Inflammatory macrophage treated with lipopolysaccharide for 4 hours (primary cell): ENCODE measurements at places on chromosomes 12 and 14.

DNA sequence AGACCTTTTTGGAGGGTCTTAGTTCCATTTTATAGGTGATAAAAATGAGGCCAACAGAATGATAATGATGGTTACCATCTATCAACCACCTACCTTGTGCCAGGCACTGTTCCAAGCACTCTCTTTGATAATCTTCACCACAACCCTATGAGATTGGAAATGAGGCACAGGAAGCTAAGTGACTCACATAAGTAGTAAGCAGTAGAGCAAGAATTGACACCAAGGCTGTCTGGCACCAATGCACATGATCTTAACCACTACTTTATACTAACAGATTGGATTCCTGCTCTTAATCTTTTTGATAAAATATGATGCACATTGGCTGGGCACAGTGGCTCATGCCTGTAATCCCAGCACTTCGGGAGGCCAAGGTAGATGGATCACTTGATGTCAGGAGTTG lies 91.4 kb downstream of the DRAM1 start:
- DNase-seq = no peak

- DNase-seq = no peak
These were observed 36.2 kb upstream of the MEG3 start for GRCh38 chr14:100789460-100790417.

GRCh38 chr12:111425655-111426054 lies 19.9 kb downstream of the SH2B3 start:
- no peak for DNase-seq

DNA sequence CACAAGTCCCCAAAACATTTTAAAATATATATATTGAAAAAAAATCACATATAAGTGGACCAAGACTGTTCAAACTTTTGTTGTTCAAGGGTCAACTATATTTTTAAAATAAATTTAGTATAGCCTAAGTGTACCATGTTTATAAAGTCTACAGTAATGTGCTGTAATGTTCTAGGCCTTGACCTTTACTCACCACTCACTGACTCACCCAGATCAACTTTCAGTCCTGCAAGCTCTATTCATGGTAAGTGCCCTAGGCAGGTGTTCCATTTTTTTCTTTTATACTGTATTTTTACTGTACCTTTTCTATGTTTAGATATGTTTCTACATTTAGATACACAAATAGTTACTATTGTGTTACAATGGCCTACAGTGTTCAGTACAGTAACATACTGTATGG lies 23.4 kb upstream of the TMTC1 start:
- no peak for DNase-seq

GRCh38 chr14:101966742-101967141 lies 2.4 kb downstream of the DYNC1H1 start:
- no peak for DNase-seq

- DNase-seq = no peak
These were observed 391.4 kb downstream of the C12orf75 start for GRCh38 chr12:105721891-105722290.

DNA sequence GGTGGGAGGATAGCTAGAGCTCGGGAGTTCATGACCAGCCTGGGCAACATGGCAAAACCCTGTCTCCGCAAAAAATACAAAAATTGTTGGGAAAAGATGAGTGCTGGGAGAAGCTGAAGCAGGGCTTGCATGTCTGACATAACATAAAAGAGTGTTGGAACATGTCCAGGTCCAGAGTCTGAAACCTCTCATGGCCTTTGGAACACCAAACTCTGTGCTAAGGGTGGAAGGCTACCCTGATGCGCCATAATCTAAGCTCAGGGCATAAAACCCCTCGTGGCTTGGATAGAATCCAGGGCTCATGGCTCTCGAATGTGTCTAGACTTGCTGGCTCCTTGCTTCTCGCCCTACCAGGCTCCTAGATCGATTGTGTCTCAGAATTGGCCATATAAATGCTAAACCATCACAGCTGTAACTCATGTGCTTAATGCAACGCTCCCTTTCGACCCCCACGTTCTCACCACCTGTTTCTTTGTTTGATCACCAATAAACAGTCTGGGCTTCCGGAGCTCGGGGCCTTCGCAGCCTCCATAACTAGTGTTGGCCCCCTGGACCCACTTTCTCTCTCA lies 6.7 kb upstream of the CLEC7A start:
- DNase-seq = no peak

GRCh38 chr12:102454330-102454729 lies 26.0 kb downstream of the IGF1 start:
- DNase-seq = no peak

GRCh38 chr12:94261119-94261518 lies 112.7 kb downstream of the PLXNC1 start:
- no peak for DNase-seq

DNA sequence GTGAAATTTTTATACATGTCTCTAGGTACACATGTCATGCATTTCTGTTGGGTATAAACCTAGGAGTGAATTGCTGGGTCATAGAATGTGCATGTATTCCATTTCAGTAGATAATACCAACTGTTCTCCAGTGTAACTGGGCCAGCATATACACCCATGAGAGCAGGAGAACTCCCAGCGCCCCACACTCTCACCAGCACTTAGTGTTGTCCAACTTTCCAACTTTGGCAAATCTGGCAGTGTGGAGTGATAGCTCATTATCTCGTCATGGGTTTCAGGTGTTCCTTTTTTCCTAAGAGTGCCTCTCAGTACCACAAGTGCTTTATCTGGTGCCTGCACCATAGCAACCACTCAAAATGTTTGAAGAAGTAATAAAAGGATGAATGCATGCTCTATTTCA lies 40.1 kb downstream of the NGB start:
- no peak for DNase-seq

DNA sequence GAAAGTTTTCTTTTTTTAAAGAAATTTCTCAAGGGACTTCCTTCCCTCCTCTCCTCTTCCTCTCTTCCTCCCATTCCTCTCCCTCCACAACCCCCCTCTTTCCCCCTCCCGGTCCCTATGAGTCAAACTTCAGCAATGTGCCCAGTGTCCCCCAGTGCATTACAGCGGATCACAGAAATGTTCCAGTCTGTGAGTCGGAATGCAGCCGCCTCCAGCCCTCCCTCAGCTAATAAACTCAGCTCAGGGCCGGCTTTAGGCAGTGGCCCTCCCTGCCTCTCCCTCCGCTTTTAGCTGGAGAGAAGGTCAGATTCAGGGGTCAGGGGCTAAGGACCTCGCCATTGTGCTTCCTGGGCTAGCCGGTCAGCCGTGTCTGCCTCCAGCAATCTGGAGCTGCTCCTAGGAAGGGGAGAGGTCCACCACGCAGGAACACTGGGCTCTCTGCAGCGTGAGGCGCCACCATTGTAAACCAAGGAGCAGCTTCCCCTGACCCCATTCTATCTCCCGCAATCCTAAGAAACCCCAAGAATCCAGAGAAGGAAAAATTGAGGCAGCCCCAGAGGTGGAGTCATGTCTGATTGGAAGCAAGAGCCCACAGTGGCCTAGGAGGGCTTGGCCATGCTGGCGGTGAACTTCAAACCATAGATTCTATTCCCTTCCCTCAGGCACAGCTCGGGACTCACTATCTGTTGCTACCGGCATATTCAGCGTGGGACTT lies 1.1 kb upstream of the HDAC7 start:
- DNase-seq = peak; percentile 51

DNA sequence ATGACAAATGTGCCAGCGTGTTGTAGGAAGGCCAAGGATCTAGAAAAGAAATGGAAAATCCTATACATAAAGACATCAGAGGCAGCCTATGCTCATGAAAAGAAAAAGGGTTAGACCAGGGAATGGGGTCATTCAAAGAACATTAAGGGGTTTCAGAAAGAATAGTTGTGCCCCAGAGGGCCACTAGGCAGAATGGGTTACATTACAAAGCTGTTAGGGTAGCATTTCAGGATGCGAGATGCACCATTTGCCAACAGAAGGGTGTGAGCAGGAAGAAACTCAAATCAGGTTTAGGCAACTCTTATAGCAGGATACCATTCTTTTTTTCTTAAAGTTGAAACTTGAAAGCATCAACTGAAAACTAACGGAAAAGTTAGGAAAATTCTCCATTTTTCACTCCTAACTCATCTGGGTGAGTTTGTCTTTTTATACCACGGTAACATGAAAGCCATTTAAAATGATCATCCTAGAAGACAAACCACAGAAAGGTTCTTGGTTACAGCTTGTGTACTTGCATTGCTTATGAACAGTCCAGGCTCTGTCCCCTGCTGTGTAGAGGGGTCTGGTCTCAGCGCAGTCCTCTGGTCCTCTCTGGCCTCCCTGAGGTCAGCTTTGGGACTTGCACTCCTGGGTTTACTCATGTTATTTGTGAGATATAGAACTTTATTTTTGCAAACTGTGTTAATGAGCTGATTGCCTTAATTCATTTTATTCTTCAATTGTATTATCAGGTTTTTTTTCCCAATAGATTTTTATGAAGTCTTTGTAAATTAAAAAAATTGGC lies 209.1 kb downstream of the DACT1 start:
- no peak for DNase-seq

DNA sequence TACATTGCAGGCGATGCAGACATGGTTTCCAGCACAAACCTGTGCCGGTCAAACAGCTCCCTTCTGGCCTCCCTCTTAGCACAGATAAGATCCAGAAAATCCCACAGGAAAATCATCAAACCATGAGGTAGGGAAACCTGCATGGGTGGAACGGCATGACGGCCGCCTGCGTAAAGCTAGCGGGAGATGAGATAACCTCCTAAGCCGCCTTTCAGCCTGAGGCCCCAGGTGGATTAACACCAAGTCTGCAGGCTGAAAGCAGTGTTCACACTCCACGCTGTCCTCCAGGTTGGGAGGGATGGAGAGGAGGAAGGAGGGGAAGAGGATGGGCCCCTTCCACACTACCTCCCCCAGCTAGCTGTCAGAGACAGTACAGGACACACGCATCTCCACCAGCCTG lies 63.8 kb downstream of the TSPAN11 start:
- DNase-seq = no peak

DNA sequence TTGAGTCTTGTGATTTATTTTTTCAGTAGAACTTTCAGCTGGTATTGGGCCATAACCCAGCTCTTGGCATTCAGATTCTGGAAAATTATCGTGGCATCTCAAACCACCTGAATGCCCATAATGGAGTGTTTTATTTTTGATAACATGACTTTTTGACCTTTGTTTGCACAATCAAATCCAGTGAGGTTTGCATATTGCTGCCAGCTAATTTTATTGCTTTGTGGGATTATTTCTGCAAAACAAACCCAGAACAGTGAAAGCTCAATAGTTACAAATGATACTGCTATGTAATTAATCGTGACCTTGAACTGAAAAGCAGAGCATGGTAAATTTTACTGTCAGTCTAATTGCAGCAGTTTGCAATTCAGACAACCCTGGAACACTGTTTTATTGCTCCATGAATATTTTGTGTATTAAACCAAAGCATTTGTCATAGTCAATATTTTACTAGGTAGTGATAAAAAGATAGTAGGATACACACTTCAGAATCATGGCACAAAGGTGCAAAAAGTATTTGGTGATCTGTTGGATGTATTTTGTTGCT lies 255.2 kb upstream of the NAV3 start:
- DNase-seq = no peak

GRCh38 chr14:66117600-66117999 lies 368.6 kb upstream of the CCDC196 start:
- DNase-seq = no peak

GRCh38 chr12:25058658-25059058 lies 109.8 kb upstream of the BCAT1 start:
- DNase-seq = peak; percentile 54

- no peak for DNase-seq
These were observed 187.4 kb upstream of the KITLG start for GRCh38 chr12:88767699-88768098.

DNA sequence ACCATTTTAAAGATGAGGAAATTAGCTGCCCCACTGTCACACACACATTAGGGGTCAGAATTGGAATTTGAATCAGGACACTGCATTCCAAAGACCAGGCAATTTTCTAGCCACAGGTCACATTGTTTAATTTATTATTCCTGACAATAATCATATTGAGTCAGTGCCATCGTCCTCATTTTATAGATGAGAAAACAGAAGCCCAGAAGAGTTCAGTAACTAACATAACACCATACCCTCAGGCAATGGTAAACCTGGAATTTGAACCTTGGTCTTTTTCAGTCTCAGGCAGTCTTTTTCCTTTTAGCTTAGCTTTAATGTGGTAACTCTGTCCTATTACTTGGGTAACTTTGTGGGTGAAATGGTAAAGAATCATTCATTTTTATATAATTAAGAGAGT lies 330.3 kb upstream of the SYT1 start:
- DNase-seq = no peak

DNA sequence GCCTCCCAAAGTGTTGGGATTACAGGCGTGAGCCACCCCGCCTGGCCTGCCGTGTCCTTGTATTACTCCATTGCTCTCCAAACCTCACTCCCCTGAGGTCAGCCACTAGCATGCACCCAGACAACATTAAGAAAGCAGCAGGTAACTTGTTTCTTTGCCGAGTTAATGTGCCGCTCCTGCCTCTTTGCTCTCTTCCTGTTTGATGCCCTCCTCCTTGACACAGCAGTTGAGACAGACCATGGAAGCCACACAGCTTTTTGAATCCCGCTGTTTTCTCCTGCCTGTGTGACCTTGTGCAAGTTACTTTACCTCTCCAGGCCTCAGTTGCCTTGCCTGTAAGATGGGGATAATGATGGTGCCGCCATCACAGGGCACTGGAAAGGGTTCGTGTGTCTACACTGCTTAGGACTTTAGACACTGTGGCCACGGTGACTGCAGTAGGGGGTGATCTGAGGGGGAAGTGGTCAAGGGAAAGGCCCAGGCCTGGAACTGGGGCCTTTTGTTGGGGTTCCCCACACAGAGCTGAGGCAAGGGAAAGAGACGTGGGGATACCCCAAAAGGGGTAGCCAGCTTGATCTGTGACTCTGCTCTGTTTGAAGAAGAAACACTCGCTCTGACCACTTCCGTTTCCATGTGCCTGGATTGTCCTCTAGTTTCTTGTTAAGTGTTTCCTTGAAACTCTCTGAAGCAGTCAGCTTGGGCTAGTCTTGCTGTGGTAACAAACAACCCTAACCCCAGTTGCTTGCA lies 69.3 kb downstream of the RIN3 start:
- DNase-seq = peak; percentile 72

DNA sequence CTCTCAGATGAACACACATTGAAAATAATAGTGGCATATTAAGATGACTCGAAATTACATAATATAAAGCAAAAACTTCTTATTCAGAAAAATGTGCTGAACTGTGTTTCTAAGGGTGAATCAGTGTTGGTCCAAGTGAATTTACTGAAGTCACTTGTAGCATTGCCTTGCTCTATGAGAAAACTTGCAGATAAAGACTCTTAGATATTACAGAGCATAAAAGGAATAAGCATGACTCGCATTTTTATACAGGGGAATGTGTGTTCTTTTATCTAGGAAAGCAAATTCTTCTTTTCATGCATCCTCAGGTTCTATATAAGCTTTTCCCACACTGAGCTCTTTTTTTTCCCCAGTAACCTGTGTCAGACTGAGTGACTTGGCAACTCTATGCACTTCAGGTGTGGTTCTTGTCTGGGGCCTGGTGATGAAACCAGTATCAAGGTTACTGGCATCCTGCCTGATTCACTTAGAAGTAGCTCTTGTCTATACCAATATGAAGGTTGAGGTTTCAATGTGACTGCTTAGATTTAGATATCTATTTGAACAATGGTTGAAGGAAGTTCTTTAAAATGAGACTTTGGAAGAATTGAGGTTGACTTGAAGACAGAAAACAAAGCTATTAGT lies 76.1 kb downstream of the OTOGL start:
- no peak for DNase-seq
